Mesenteric fat pad (tissue), 1 donor: ENCODE measurements at places on chromosomes 3 and 15. TPM values are rescaled to one million over a fixed set of nuclear protein-coding genes. Genes with fewer than 3 reads are reported as not detected.

DNA sequence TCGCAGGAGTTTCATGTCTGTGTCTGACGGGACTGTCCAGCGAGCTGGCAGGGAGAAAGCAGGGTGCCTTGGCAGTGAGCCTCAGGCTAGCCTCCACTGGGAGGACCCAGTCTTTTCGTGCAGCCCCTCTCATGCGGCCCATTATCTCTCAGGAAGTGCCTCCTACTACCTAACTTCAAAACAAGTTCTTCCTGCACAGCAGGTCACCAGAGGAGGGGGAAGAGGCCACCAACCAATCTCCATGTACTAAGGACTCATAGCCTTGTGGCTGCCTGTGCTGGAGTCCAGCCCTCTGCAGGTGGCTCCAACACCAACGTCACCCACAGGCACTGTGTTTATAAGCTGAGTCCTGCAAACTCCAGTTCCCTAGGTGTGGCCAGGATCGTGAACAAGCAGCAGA lies 4.8 kb downstream of the VIPR1 start:
- DNase-seq: peak; percentile 53

DNA sequence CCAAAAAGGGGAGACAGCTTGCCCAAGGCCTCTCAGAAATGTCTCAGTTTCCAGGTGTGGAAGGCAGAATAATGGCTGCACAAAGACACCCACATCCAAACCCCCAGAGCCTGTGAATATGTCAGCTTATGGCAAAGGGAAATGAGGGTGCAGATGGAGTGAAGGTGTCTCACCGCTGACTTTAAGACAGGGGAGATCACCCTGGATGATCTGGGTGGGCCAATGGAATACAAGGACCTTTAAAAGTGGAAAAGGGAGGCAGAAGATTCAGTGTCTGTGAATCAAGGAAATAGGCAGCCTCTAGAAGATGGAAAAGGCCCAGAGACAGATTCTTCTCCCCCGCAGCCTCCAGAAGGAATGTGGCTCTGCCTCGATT lies 48.8 kb upstream of the ATP2B2 start:
- peak; percentile 28 for DNase-seq

- no peak for DNase-seq
These were observed 28.9 kb upstream of the CD200R1L start for GRCh38 chr3:112875561-112875960.

- DNase-seq: no peak
These were observed 82.0 kb downstream of the TIGIT start for GRCh38 chr3:114375608-114376421.

DNA sequence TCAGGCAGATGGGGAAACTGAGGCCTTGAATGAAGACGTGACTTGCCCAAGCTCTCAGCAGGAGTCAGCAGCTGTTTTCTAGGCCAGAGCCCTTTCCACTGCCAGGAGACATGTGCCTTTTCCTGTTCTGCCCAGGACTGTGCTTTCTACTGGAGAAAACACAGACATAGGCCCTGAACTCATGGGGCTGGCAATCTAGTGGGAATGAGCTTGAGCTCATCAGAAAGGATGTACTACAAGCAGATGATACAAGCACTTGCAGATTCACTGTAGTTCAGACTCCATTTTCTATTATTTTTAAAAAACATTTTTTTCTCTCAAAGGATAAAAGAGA lies 14.4 kb downstream of the MASP1 start:
- DNase-seq: no peak

- peak; percentile 51 for DNase-seq
These were observed 125.9 kb upstream of the SMAD3 start for GRCh38 chr15:66939451-66940023.

DNA sequence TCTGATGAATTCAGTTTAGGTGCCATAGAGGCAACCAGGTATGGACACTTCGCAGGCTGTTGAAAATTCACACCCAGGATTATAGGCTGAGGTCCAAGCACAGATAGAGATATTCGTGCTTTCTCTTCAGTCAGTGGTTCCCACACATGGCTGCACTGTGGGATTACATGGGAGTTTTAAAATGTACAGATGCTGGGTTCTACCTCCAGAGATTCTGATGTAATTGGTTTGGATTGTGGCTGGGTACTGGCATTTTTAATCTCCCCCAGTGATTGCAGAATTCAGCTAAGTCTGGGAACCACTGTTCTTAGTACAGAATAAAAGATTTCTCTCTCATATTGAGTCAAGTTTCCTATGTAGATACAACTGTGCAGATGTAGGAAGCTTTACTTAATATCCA lies 91.6 kb downstream of the FOXB1 start:
- DNase-seq: no peak

DNA sequence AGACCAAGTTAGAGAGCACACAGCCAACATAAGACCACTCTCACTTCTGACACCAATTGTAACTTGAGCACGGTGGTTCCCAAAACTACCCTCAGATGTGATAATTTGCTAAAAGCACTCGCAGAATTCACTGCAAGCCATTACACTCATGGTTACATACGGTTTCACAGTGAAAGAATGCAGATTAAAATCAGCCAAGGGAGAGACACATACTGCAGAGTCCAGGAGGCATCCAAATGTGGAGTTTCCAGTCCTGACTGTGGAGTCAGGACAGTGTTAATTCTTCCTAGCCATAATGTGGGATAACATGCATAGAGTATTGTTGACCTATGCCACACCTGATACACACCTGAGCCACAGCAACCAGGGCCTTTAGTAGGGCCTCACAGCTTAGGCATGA lies 956.4 kb downstream of the NTRK3 start:
- DNase-seq: no peak

GRCh38 chr3:43608751-43609150 lies 13.1 kb downstream of the ANO10 start:
- no peak for DNase-seq

DNA sequence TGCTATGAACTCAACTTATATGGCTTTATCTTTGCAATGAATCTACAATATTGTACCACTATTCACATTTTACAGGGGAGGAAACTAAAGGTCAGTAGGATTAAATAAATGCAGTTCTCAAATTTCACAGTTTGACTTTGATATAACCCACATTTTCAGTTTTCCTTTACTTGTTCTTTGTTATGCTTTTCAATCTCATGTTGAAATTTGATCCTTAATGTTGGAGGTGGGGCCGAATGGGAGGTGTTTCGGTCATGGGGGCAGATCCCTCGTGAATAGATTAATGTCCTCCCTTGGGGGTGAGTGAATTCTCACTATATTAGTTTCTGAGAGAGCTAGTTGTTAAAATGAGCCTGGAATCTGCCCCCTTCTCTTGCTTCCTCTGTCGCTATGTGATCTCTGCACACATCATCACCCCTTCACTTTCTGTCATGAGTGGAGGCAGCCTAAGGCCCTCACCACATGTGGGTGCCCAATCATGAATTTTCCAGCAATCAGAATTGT lies 44.7 kb downstream of the CD200 start:
- DNase-seq: no peak

GRCh38 chr3:154862265-154862664 lies 217.9 kb upstream of the MME start:
- DNase-seq: no peak

- no peak for DNase-seq
These were observed 307.8 kb upstream of the TPM1 start for GRCh38 chr15:62734706-62735105.

- DNase-seq: no peak
These were observed 5.5 kb downstream of the ARHGEF3 start for GRCh38 chr3:56796202-56796601.

The OSTN gene
- not detected for total RNA-seq

The RPSA gene
- total RNA-seq: 671 TPM

The AGTR1 gene
- total RNA-seq: 19.8 TPM
